ENCODE measurements at places on chromosomes 5 and 9.
A peak's percentile ranks its signal among the peaks of the same experiment; 100 is the strongest.

- DNase-seq: no peak
Measured at GRCh38 chr9:18480662-18481093, 6.7 kb downstream of the ADAMTSL1 start.

GRCh38 chr5:35316611-35317274 lies 86.5 kb upstream of the PRLR start:
- DNase-seq: no peak

DNA sequence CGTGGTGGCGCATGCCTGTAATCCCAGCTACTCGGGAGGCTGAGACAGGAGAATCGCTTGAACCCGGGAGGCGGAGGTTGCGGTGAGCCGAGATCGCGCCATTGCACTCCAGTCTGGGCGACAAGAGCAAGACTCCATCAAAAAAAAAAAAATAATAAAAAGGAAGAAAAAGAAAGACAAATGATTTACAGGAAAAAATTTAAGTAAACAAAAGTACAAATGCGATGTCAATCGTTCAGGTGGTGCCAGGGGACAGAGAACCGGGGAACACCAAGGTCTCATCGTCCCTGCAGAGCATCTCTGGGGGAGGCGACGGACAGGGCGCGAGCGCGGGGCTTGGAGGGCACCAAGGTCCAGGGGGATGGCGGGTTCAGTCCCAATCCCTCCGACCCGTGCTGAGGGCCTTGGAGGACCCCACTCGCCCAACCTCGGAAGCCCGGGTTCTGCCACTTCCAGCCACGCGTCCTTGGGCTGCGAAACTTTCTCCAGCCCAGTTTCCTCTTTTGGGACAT lies 607 bp upstream of the HNRNPAB start:
- DNase-seq: no peak

DNA sequence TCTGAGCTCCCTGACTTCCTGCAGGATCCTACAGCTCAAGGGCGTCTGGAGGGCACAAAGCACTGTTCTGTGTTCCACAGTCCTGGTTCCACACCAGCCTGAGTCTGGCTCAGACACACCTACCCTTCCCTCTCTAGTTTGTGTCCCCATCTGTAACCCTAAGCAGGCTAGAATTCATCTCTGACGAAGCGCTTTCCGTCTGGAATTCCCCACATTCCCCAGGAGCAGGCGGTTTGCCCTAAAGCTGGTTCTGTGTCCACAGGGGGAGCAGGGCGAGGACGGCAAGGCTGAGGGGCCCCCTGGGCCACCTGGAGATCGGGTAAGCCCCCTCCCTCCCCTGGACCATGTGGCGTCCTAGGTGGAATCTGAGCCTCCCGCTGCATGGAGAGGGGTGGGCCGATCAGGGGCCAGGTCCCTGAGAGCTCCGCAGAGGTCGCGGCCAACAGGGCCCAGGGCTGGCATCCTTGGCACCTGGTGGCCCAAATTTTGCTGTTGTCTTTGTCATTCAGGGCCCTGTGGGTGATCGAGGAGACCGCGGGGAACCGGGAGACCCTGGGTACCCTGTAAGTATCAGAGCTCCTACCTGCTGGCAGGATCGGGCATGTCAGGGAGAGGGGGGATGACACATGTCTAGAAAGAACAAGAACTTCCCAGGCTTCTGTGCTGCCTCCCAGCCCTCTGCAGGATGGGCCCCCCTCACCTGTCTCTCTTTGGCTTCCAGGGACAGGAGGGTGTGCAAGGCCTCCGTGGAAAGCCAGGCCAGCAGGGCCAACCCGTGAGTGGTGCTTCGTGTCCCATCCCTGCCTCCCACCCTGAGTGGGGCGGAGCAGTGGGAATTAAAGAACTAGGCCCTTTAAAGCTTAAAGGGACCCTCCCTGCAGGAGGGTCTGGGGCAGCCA lies 34.5 kb upstream of the ORM1 start:
- peak; percentile 3 for DNase-seq

DNA sequence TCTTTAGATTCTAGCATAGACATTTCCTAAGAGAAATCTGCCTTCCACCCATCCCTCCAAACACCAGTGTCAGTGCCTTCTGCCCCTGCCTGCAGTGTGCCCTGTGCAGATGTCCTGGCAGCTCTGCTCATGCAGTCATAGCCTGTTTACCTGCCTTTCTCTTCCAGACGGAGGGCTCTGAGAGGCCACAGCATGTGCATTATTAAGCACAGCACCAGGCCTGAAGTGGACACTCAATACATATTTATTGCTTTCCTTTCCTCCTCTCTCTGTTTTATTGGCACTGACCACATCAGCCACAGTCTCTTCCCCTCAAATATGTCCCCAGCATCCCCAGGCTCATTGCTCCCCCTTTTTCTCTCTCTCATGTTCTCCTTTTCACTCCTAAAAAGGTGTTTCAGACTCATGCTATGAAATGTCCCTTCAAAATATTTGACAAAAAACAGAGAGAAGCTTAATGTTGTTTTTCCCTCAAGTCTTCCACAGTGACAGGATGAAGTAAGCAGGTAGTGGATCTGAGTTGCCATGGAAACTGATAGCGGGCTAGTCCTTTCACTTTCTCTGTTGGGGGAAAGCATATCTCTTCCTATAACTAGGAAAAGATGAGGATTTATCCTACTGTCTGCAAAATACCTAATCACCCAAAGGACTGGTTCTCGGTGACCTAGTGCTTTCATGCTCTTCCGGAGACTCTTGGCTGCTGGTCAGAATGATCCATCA lies 100.9 kb downstream of the ATP10B start:
- no peak for DNase-seq

GRCh38 chr5:132385326-132386105 lies 16.0 kb downstream of the SLC22A5 start:
- peak; percentile 56 for DNase-seq

DNA sequence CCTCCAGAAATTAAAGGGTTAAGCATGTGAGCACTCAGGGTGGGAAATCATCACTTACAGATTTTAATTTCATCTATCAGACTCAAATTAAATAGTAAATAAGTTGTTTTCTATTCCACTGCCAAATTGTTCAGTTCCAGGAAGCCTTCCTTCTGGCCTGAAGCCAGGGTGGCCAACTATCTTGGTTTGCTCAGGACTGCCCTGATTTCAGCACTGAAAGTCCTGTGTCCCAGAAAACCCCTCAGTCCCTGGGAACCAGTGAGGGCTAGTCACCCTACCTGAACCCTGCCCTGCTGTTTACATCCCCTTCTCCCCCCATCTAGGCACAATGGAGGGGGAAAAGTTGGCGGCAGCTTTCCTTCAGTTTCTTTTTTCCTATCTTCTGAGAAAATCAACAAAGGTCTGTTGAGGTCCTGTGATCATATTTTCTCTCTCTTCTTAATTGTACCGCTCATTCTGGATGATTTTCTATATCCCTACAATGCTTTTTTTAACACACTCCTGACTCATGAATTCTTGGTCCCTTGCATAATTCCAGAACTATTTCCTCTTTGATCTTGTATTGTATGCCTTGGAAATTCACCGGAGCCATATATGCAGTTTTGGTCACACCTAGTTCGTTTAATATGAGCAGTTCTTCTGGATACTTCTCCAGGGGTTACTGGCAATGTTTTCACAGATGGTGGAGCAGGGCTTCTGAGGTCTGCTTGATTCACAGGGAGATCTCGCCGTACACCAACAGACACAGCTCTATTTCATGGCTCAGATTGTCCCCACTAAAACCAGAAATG lies 103.8 kb downstream of the MAP1B start:
- no peak for DNase-seq

- DNase-seq: no peak
Measured at GRCh38 chr5:176947847-176948246, 48.7 kb upstream of the HK3 start.

DNA sequence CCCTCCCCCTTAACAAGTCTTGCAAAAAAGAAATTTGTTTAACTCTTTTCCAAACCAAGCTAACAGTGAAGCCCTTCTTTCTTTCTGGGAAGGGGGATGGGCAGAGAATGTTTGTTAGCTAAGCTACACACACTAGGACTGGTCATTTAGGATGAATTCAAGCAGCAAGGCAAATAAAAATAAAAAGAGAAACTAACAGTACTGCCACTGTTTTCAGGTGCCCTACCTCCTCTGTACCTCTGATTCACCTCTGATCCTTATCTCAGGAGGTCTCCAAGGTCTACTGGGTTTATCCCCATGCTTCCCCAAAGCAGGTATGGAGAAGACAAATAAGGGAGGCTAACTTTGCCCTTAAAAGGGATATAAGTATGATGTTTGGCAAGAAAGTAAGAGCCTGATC lies 52.9 kb downstream of the ELL2 start:
- no peak for DNase-seq

- DNase-seq: no peak
Measured at GRCh38 chr9:82673919-82674318, 389.0 kb downstream of the RASEF start.

DNA sequence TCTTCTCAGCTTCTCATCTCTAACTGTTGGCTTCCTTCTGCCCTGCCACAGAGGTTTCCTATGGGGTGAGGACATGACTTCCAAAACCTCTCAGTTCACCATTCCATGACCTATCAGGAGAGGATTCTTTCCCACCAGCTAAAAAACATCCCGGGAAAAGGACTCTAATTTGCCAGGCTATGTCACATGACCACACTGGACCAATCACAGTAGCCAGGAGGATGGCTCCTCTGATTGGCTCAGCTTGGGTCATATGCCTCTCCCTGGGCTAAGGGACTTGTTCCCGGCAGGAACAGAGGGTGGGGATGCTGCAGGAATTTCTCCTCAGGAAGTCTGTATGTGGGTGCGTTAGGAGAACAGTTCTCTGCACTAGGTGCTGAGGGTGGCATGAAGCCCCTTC lies 40.3 kb upstream of the XPA start:
- no peak for DNase-seq

DNA sequence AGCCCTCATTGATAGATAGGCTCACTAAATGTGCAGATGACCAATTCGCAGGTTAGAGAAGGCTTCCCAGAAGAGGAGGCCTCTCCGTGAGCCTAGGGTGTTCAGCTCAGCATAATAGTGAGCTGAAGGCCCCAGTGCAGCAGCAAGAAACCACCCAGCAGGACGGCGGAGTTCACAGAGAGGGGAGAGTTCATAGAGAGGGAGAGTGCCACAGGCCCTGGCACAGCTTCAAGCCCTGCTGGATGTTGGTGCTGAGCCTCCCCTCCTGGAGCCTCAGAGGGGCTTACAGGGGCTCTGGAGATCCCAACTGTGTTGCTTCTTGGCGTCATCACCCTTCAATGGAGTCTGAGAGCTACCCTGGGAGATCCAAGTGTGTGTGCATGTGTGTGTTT lies 2.1 kb downstream of the SLC22A5 start:
- DNase-seq: no peak

DNA sequence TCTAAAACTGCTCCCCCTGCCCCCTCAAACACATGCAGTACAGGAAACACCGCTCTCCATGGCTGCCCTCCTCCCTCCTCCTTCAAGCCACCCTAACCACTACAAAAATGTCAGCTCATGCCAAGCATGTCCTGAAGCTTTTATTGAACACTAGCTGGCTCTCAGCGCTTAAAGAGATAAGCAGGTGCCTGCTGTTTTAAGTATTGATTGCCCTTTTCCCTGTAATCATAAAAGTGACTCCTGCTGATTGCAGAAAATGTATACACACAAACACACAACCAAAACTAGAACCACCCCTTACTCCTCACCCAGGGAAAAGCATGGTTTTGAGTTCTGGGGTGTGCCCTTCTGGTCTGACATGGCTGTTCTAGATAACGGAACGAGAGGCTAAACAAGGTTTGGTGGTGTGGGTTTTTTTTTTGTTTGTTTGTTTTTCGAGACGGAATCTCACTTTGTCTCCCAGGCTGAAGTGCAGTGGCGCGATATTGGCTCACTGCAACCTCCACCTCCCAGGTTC lies 3.7 kb upstream of the UCK1 start:
- no peak for DNase-seq

DNA sequence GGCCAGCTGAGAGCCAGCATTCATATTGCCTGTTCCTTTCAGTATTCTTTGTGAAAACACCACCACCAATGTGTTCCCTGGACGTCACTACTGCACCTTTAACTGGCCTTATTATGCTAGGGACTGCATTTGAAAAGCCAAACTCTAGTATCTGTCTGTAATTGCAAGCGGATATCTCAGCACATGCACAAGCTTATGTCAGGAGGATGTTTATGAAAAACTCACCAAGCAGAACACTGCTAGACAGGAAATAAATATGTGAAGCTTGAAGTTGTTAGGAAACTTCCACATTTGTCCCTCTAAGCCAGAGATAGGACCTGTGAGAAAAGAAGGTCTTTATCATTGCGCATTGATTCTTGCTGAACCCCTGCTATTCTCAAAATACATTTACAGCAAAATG lies 135.4 kb upstream of the CCDC152 start:
- DNase-seq: no peak

- no peak for DNase-seq
Measured at GRCh38 chr5:61881821-61882487, 424.1 kb upstream of the KIF2A start.

- no peak for DNase-seq
Measured at GRCh38 chr5:36934740-36935356, 58.3 kb downstream of the NIPBL start.

- no peak for DNase-seq
Measured at GRCh38 chr5:173238312-173239232, 3.6 kb upstream of the NKX2-5 start.

DNA sequence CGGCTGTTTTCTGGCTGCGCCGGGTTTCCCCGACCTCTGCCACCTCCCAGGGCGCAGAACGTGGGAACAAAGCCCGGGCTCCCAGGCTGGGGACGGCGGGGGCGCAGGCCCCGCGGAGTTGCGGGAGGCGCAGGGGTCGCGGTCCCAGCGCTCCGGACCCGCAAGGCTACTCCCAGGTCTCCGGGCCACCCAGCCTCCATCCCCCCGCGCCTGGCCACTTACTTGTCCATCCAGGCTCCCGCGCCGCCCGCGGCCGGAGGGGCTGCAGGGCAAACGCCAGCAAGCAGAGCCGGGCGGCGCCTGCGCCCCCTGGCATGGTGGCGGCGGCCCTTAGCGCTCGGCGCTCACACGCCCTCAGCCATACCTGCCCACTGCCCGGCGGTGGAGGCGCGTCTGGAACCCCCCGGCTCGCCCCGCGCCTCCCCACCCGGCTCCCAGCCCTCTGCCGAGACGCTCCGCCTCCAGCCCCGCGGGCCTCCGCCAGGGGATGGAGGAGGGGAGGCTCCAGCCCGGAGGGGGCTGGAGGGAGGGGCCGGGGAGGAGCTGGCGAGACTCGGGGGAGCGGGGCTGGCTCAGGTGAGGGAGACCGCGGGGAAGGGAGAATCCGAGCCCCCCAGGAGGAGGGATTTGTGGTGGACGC lies at the start of gene ADAM19:
Gene ADAM19 (minus strand): TSS at position 395 of the 640 bp plus-strand sequence. CDS start 79 bp downstream, at position 316.
- peak; percentile 55 for DNase-seq

GRCh38 chr5:14895301-14895700 lies 23.7 kb upstream of the ANKH start:
- no peak for DNase-seq

DNA sequence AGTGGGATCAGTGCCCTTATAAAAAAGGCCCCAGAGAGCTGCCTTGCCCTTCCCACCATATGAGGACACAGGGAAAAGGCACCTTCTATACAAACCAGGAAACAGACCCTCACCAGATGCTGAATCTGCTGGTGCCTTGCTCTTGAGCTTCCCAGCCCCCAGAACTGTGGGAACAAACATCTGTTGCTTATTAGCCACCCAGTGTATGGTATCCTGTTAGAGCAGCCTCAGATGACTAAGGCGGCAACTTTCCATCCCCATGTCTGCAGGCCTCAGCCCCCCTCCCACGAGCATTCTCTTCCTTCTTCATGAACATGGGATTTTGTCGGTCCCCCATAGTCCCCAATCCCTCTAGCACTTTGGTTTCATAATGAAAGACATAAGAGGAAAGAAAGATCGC lies 202.5 kb upstream of the GAS1 start:
- no peak for DNase-seq

- no peak for DNase-seq
Measured at GRCh38 chr9:11088821-11089374, 476.1 kb upstream of the PTPRD start.

- no peak for DNase-seq
Measured at GRCh38 chr5:162824360-162824759, 613.0 kb upstream of the CCNG1 start.

GRCh38 chr9:21576331-21577189 lies 94.4 kb upstream of the IFNE start:
- peak; percentile 43 for DNase-seq

Data from stimulated activated naive CD8-positive, alpha-beta T cell treated with anti-CD3 and anti-CD28 coated beads, Interleukin-15, amount 100 ng/mL, for 72 hours (primary cell).